Spleen (tissue), 13 donors: ENCODE measurements at places on chromosomes 11 and 22. TPM values are rescaled to one million over a fixed set of nuclear protein-coding genes. Genes with fewer than 3 reads are reported as not detected.

DNA sequence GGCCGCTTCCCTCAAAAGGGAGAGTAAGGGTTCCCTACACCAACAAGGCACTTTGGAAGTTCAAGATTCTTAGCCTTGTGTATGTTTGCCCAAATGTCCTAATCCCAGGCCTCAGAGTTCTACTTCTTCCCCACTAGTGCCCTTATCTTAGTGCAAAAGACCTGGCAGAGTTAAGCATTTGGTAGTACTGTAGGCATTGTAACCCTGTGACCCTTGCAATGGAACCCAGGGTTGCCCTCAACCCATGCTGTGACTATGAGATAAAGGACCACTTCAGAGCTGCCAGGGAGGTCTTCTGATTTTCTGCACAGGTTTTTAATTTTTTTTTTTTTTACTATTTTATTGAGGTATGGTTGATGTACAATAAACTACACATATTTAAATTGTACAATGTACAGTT, 65.1 kb downstream of the C11orf65 start:
- no peak for DNase-seq

KRTAP5-7 gene
- not detected for total RNA-seq

GRCh38 chr11:131537196-131537595, 166.8 kb downstream of the NTM start:
- DNase-seq = no peak

DNA sequence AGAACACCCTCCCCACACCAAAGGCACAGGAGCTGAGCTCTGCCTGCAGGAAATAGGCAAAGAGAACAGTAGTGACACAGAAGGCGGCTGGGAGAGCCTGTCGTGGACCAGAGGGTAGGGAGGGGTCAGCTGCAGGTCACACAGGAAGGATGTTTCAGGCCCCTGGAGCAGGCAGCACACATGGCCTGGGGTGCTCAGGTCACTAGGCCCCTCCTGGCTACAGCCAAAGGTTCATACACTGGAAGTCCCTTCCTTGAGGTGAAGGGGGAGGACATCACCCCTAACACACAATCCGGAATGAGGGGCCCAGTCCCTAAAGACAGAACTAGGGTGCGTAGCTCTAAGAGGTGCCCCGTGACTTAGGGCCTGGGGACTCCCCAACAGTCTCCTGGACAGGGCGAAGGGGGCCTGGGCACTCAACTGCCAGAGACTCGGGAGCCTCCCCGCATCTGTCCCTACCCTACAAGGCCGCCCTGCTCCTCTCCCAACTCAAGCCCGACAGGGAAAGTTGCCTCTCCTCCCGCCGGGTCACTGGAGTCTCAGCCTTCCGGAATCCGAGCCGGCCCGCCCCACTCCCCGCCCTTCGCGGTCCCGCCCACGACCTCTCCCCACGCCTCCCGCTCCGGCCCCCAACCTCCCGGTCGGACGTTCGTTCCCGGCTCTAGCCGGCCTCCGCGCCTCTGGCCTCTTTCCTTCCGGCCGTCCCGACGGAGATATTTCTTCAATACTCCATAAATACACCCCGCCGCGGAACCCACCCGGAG, at the start of gene CYB5R2:
CYB5R2 (minus strand) TSS at position 541 of the 764 bp plus-strand sequence. CDS start 675 bp downstream, outside the sequence.
- DNase-seq = no peak

DNA sequence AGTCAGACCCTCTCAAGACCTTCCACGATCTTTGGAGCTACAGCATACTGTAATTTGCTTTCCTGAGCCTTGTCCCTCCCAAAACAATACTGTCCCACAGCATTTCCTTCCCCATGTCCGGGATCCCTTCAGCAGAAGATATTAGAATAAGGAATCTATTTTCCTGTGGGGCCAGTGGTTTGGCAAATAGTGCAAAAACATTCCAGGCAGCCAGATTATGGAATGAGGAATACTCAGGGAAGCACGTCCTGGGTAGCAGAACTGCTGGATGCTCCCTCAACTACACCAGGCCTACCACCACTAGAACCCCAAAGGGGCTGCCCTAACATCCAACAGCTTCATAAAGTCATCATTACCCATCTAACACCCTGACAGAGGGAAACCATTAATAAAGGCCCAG, 61.5 kb downstream of the AAMDC start:
- DNase-seq = no peak
